K562 (cell line): ENCODE measurements at places on chromosomes 12 and 14. TPM values are rescaled to one million over a fixed set of nuclear protein-coding genes. Genes with fewer than 3 reads are reported as not detected.

Gene ST8SIA1
- total RNA-seq, result 3.4 and 4.3 TPM in 2 replicates

- no peaks in the 10 kb centered on the region for H3K27me3 ChIP-seq
- no peak overlapping the region for H3K4me3 ChIP-seq
- peaks cover 26% of the 10 kb centered on the region; the same call in 2 of the 3 replicates for H3K4me1 ChIP-seq
- DNase-seq, result peak; percentile 66
- H3K27ac ChIP-seq, result peak overlapping the region; percentile 33
- no peaks in the 10 kb centered on the region; the same call in 2 of the 3 replicates for H3K36me3 ChIP-seq
These were observed 2.6 kb upstream of the CAPRIN2 start for GRCh38 chr12:30757316-30757715.

DNA sequence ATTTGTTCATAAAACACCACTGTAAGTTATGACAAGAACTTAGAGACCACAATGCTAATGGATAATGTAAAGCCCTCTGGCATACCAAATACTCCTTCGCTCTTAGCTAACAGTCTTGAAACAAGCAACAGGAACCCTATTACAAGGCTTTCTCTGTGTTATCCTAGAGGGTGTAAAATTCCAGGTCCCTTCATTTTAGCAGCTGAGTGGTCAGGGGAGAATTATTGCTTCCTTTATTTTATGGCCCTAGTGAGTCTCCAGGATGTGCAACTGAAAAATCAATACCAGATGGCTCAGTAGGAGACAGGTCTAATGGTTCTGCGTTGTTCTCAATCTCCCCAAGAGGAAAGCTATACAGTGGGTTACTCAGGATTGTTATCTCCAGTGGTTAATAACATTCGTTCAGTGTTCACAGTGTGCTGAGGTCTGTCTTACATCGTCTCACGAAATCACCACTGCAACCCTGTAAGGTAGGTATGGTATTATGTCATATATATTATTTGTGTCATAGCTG is 172.7 kb upstream of the CNOT2 start:
- no peak overlapping the region for H3K27ac ChIP-seq
- no peaks in the 10 kb centered on the region for H3K27me3 ChIP-seq
- H3K4me3 ChIP-seq, result no peak overlapping the region
- no peaks in the 10 kb centered on the region for H3K4me1 ChIP-seq
- no peaks in the 10 kb centered on the region for H3K36me3 ChIP-seq
- DNase-seq, result no peak

DNA sequence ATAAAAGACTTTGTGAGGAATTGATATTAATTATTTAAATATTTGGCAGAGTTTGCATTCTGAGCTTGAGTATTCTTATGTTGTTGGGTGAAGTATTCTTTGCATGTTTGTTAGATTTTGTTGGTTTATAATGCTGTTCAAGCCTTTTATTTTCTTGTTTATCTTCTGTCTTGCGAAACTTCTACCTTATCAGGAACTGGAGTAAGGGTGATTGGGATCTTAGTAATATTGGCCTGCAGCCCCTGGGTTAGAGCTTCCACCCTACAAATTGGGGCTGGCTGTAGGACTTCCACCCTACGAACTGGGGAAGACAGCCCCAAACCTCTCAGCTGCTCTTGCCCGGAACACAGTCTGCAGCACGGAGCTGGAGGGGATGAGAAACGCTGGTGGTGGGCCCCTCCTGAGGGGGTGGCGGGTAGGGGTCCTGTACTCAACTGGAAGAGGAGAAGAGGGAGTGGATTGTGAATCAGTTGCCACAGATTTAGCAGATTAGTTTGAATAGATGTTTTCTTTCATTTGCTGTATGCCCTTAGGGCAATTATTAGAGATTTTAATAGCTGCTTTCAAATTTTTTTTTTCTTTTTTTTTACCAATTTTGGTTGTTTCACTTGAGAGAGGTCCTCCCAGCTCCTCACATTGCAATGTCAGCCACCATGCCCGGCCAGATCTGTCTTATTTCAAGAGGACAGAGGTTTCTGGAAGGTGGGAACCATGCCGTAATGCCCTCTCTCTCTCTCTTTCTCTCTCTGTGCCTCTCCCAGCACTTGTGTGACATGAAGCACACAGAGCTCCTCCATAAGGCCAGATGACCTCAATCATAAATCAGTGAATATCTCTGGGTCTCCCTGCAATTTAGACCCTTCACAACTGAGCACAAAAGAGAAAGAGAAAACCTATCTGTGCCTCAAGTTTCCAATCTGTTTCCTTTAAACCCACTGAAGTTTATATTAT is 123.4 kb downstream of the DICER1 start:
- H3K4me3 ChIP-seq, result no peak overlapping the region
- no peaks in the 10 kb centered on the region for H3K4me1 ChIP-seq
- H3K27me3 ChIP-seq, result no peaks in the 10 kb centered on the region
- H3K27ac ChIP-seq, result no peak overlapping the region
- no peaks in the 10 kb centered on the region for H3K36me3 ChIP-seq

Gene LRRC23
- 2.1 and 3.0 TPM in 2 replicates for total RNA-seq

- H3K4me1 ChIP-seq, result no peaks in the 10 kb centered on the region
- H3K27ac ChIP-seq, result no peak overlapping the region
- no peak overlapping the region for H3K4me3 ChIP-seq
- H3K36me3 ChIP-seq, result no peaks in the 10 kb centered on the region
These were observed 261.8 kb downstream of the ATP23 start for GRCh38 chr12:58202933-58203718.

GRCh38 chr12:5124401-5124800 is 80.7 kb downstream of the KCNA5 start:
- no peak overlapping the region for H3K4me3 ChIP-seq
- no peak for DNase-seq
- H3K36me3 ChIP-seq, result no peaks in the 10 kb centered on the region
- no peak overlapping the region for H3K27ac ChIP-seq
- no peaks in the 10 kb centered on the region for H3K27me3 ChIP-seq
